H4 (cell line): ENCODE measurements at places on chromosomes 16 and 17. TPM values are rescaled to one million over a fixed set of nuclear protein-coding genes. Genes with fewer than 3 reads are reported as not detected.
A peak's percentile ranks its signal among the peaks of the same experiment; 100 is the strongest.

Gene SPNS3
- 0.04 and 0.08 TPM in 2 replicates for total RNA-seq

- no peak for DNase-seq
Measured at GRCh38 chr17:28957992-28958355, 6.7 kb upstream of the PHF12 start.

Gene CES5A
- not detected in 2 replicates for total RNA-seq

DNA sequence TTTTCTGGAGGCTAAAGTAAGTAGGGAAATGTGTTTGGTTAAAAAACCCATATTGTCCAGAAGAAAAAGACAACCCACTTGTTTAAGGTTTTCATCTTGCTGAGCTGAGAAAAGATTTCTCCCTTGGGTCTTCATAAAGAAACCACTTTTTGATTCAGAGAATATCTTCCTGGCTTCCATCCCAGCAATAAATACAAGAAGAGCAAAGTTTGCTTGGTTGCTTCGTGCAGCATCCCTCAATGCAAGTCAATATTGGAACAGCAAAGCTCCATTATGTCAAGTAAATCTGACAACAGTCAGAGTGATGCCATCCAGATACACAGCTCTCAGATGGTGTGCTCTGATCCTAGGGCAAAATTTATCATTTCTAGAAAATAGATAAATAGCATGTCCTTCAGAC, 118.9 kb upstream of the PIRT start:
- no peak for DNase-seq

GRCh38 chr16:10253409-10253808, 71.2 kb upstream of the GRIN2A start:
- DNase-seq: no peak

DNA sequence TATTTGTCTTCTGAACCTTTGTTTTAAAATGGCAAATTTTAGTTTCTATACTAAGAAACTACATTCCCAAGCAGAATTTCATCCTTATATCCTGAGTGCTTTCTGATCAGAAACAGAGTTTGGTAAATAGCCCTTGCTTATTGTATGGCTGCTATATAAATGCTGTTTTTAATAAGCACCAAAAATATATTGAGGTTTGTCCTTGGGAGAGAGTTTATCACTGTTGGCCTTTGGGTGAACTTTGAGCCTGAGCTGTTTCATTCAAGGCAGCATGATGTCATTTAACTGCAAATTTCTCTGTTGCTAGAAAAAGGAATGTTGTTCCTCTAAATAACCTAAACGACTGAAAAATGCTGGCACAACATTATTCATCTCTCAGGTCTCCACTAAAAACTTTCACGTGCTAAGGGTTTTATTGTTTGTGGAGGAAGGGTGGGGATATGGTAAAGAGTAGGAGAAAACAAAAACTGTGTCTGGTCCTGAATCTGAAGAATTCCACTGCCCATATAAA, 334.3 kb upstream of the TBX2 start:
- peak; percentile 57 for DNase-seq

DNA sequence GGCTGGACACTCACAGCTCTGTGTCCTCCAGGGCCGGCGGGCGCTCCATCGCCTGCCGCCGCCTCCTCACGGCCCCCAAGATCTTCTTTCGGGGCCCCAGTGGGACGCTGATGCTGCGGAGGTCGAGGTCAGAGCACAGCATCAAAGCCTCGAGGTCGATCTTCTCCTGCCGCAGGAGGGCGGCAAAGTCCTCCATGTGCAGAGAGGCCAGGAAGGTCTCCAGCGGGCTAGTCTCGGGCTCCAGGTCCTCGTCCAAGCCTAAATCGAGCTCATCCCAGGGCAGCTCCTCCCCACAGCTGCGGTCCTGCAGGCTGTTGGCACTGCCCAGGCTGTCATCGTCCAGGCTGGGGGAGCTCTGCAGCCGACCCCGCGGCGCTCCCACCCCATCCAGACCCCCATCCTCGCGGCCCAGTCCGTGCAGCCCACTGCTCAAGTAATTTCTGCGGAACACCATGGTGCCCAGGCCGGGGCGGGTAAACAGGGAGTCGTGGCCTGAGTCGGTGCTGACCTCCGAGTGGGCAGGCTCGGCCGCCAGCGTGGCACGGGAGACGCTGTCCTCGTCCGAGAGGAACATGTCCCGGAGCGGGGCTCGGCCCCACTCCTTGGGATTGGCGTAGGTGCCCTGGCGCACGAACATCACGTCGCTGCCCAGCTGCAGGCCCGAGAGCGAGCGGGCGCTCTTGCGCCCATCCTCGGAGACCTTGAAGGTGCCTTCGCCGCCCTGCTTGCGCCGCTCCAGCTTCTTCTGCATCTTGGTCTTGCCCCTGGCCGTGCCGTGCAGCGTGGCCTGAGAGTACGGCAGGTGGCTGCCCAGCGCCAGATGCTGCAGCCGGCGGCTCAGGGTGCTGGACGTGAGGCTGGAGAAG, 3.4 kb downstream of the USH1G start:
- DNase-seq: no peak

DNA sequence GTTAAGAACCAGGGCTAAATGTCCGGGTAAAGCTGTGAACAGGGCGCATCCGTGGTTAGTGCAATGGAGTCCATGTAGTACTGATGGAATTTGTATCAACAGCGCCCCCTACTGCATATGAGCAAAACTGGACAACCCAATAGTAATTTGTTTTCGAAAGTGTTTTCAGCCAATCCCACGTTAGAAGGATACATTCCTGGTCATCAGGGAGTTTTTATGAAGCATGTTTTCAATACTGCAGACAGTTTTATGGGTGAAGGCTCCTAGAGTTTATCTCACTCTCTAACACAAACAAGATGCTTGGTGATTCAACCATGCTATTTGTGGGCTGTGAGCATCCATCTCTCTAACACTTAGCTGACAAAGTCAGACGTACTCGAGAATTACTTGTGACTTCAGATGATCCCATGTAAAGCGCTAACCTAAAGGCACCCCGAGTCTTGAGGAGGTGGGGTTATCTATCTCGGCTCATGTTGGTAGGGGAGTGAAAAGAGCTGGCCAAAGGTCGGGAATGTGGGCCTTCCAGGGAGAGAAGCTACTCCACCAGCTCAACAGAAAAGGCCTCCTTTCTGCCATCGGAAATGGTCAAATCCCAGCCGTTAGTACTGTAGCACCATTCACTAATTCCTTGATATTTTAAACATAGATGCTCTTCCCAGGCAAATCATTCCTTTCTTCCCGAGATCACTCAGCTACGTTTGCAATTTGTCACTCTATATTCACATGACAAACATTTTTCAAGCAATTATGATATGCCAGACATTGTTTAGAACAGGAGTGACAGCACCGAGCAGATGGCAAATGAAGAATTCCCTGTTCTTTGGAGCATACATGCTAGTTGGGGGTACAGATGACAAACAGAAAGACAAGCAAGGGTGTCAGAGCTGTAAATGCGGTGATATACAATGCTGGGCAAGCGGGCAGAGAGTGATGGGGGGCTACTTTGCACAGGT, 46.9 kb upstream of the HNF1B start:
- DNase-seq: peak; percentile 50

Gene KRT14
- total RNA-seq: not detected in 2 replicates
